ENCODE measurements at places on chromosomes 7 and 10.

GRCh38 chr10:71797533-71798307, 24.4 kb upstream of the VSIR start:
- DNase-seq: no peak

DNA sequence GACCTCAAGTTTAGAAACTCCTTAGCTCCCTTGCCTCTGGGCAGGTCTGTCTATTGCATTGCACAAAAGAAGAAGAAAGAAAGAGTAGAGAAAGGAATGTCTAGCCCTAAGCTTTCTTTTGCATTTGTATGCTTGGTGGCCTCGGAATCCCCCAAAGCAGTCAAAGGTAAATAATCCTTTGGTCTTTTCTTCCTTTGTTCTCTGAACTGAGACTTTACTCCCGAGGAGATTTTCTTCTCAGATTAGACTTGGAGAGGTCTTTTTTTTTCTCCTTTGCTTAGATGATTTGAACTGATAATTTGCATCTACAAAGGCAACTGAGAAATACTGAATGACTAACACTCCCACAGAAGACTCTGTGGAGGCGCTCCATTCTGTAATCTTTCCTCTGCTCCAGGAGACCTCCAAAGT, 93.2 kb downstream of the AKR1D1 start:
- no peak for DNase-seq

DNA sequence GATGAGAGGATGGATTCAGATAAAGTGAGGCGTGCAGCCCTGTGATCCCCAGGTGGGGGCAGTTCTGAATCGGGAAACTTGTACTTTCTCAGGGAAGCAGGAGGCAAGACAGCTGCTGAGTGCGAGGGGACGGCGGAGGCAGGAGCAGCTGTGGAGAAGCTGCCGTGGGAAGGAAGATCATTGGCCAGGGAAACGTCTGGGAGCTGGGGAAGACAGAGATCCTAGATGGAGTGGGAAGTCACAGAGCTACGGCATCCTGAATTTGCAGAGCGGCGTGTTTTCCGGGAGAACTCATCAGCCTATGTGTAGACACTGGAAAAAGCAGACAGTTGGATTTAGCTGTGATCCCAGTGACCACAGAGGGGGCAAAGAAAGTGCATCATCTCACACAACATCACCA, 9.2 kb downstream of the PRKCQ start:
- no peak for DNase-seq

DNA sequence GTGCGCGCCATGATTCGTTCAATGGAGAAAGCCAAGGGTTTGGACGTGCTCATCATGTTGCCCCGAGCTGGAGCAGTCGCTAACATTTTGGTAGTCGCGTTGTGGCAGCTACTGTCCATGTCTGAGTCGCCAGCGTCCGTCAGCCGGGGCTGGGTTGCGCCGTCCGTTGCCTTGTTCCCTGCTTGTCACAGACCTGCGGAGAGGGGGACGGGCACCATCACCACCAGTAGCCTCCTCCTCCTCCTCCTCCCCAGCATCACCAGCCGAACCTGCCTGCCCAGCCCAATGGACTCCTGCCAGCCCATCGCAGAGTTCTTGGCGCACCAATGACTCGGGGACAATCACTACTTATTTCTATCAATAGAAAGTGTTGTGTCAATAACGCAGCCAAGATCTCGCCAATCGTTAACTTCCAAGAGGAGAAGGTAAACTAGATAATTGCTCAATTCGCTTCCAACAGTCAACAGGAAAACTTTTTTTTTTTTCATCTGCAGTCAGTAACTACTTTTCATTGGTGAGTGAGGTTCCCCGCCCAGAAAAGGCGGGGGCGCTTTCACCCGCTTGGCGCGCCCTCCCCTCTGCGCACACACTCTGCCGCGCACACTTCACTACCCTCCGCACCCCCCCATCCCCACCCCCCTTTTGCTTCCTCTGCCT, at the start of gene FEZF1:
FEZF1 (minus strand) TSS at position 432 of the 657 bp plus-strand sequence; CDS start at position 119, 313 bp downstream.
- DNase-seq: no peak

DNA sequence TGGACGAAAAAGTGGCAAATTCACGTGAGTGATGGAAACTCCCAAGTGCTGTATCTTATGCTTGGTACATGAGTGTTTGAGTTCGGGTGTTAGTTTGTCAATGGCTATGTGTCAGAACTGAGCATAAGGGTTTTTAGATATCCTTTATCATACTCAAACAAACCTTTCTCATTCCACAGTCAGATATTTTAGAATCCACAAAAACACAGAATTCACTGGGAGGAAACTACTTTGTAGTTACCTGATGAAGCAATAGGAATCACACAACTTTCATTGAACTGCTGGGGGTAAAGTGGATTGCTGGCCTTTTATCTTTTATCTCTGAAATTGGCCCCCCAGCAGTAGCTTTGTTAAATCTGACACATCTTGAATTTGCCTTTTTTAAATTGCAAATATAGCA, 64.0 kb downstream of the DKK1 start:
- no peak for DNase-seq

GRCh38 chr10:93652857-93653256, 40.5 kb downstream of the PDE6C start:
- DNase-seq: no peak
